ENCODE measurements at places on chromosomes 11 and 22.

DNA sequence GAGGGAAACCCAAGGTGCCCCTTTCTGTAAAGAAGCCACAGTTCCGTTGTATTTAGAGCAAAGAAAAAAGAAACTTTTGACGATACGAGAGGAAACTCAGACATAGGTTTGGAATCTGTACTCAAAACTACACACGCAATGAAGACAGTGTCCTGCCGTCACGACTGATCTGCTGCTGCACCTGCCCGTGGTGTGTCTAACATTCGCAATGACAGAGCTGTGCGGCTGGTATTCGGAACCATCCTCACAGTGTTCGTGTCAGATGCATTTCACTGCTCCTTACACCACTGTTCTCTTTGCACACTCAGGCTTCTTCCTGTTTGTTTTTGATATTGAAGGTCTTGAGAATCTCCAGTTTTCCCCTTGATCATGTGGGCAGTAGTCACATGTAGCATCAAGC, 84.8 kb downstream of the RTL6 start:
- DNase-seq = no peak

DNA sequence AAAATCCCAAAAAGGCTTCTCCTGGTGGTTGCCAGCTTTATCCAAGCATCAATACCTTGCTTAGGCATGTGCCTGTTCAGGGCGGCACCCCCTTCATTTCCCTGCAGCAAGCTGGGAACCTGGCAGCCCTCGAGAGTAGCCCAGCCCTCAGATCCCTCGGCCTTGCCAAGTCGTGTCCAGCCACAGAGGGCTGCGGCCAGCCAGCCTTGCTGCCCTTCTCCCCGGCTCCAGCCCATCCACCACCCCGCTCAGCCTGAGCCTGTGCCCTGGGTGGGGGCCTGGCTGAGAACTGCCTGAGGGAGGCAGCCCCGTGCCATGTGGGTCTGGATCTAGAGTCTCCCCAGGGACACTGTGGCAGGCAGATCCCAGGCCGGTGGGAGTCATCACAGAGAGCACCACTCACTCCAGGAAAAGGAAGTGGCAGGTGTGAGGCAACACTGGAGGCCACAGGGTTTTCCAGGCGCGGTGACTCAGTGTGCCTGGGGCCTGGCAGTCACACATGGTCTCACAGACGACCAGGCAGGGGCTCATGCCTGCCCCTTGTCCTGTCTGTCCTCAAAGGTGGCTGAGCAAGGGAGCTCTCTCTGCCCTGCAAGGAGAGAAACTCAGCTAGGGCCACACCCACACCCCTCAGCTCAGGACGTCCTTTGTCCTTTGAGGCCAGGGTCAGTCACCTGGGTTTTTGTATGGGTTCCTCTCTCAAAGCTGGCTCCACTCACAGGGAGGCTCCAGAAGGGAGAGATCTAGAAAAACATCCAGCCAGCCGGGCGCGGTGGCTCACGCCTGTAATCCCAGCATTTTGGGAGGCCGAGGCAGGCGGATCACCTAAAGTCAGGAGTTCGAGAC, 12.2 kb upstream of the CDC42BPG start:
- DNase-seq = no peak

GRCh38 chr22:39487826-39488520, 14.1 kb upstream of the MIEF1 start:
- DNase-seq = no peak

- no peak for DNase-seq
These were observed 162.8 kb downstream of the DSCAML1 start for GRCh38 chr11:117633976-117634755.

- no peak for DNase-seq
These were observed 26.5 kb downstream of the SYT7 start for GRCh38 chr11:61554172-61554988.

DNA sequence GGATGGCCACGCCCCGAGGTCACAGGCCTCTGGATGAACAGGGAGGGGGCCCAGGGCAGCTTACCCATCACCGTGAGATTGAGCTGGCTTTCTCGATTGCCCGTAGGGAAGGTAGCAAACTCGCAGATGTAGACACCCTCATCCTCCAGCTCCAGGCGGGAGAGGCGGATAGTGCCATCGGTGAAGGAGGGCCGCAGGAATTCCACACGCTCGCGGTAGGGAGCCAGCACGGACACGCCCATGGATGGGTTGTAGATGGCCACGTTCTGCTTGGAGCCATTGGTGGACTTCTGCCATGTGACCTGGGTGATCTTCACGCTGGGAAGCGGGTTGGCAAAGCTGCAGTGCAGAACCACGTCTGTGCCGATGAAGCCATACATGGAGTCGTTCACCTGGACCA, 50.6 kb downstream of the NECTIN1 start:
- DNase-seq = no peak

GRCh38 chr11:70445605-70446004, 47.3 kb downstream of the CTTN start:
- DNase-seq = no peak

All from stimulated activated naive CD4-positive, alpha-beta T cell (primary cell).